Muscle of leg (tissue), 16 donors: ENCODE measurements at places on chromosomes 6 and 20. TPM values are rescaled to one million over a fixed set of nuclear protein-coding genes. Genes with fewer than 3 reads are reported as not detected.

The MUC21 gene
- total RNA-seq: not detected

The PSORS1C2 gene
- total RNA-seq: not detected

The COL19A1 gene
- 4.8 TPM for total RNA-seq

The DYNLT2 gene
- 3.1 TPM for total RNA-seq

The MEI4 gene
- total RNA-seq: under 0.01 TPM

The CCR6 gene
- not detected for total RNA-seq

The SLCO4A1 gene
- 0.53 TPM for total RNA-seq

The HS3ST5 gene
- 0.58 TPM for total RNA-seq

The CTCFL gene
- 0.04 TPM for total RNA-seq

The POM121L2 gene
- total RNA-seq: not detected

The SLC17A1 gene
- not detected for total RNA-seq

The PTK6 gene
- total RNA-seq: not detected

The ADGRF1 gene
- total RNA-seq: not detected

The OR2J3 gene
- not detected for total RNA-seq

The NR2E1 gene
- total RNA-seq: not detected

The CDH4 gene
- 0.66 TPM for total RNA-seq

The ZBTB12 gene
- total RNA-seq: 2.7 TPM

The PLCB1 gene
- total RNA-seq: 10.4 TPM

The NKX2-2 gene
- 0.04 TPM for total RNA-seq

The LST1 gene
- total RNA-seq: 9.0 TPM

The ALDH8A1 gene
- 1.1 TPM for total RNA-seq

The SLC52A3 gene
- total RNA-seq: 0.22 TPM

The C20orf141 gene
- total RNA-seq: not detected

The FLOT1 gene
- 84.5 TPM for total RNA-seq

The AGER gene
- total RNA-seq: 3.7 TPM

The ATP6V1G2 gene
- 1.4 TPM for total RNA-seq

The CDSN gene
- total RNA-seq: not detected

The RTN4IP1 gene
- total RNA-seq: 6.6 TPM

The ACTL10 gene
- total RNA-seq: 0.49 TPM

The CLPSL2 gene
- not detected for total RNA-seq

The SOBP gene
- 13.6 TPM for total RNA-seq

The ABHD12 gene
- total RNA-seq: 14.3 TPM

The IRAK1BP1 gene
- total RNA-seq: 4.8 TPM

The ERGIC3 gene
- total RNA-seq: 236 TPM
